ENCODE measurements at places on chromosomes 6 and 20. TPM values are rescaled to one million over a fixed set of nuclear protein-coding genes. Genes with fewer than 3 reads are reported as not detected.
A peak's percentile ranks its signal among the peaks of the same experiment; 100 is the strongest.

DNA sequence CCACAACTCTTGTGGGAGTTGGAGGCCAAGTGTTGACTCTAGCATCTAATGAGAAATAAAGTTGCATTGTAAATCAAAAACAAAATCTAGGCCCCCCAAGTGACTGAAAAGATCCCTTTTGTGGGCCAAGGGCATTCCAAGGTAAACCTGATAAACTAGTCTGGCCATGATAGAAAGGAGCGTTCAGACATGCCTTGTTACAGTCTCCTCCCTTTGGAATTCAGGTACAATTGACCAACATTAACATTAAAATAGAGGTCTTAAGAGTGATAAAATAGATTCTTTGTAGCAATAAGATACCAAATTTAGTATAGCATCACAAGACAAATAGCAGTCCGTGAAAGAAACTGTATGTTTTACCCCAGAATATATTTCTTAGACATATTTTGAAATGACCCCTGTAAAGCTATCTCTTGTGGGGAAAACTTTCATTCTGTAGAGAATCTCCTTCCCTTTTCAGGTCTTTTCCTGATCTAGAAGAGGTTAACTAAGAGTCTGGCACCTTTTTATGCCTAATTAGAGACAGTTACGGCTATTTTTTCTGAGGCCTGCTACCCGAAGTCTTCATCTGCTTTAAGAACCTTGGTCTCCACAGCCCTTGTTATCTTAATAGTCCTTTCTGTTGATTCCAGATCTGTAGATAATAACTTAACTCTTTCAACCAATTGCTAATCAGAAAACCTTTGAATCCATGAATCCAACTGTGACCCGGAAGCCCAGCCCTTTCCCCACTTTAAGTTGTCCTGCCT is 495.4 kb upstream of the MMS22L start:
- DNase-seq, result no peak

- DNase-seq, result no peak
These were observed 127.0 kb downstream of the PKHD1 start for GRCh38 chr6:51960419-51960818.

- DNase-seq, result no peak
These were observed 91.9 kb downstream of the RFPL4B start for GRCh38 chr6:112439010-112439409.

Gene SUMO4
- 0.18 TPM for polyA plus RNA-seq

Gene GPR6
- not detected for polyA plus RNA-seq

- DNase-seq, result peak; percentile 31
These were observed 10.0 kb downstream of the TRAM2 start for GRCh38 chr6:52566853-52567279.

DNA sequence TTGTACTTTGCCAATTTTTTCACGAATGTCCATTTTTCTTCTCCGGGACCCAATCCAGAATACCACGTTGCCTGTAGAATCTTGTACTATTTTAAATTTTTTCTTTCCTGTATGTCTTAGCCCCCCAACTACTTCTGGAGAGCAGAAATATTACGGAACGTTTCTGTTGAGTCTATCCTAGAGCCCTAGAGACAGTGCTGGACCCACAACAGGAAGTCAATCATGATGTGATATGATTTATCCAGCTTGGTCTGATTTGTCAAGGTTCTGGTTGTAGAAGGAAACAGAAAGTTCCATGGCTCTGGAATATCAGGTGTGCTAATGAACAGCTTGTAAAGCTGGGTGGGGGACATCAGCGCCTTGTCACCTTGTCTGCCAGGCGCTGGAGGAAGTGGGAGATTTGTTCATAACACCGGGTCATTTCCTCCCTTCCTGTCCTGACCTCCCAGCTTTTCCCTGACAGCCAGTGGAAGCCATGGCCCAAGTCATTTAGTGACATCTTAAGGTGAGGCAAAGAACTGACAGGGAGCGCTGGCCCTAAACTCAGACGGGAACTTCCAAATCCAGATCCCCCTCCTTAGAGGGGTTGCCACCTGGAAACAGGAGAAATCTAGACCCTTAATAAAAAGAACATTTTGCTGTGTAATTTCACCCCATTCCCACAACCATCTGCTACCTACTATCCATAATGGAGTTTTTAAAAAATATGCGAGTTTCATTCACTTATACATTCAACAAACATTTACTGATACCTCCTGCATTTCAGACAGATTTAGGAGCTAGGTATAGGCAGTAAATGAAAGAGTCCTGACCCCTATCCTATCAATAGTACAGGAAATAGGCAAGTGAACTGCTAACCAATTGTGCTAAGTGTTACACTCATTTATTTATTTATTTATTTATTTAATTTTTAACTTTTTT is 130.5 kb downstream of the ZFP64 start:
- no peak for DNase-seq

- no peak for DNase-seq
These were observed 391.0 kb upstream of the SOX4 start for GRCh38 chr6:21202521-21202920.

DNA sequence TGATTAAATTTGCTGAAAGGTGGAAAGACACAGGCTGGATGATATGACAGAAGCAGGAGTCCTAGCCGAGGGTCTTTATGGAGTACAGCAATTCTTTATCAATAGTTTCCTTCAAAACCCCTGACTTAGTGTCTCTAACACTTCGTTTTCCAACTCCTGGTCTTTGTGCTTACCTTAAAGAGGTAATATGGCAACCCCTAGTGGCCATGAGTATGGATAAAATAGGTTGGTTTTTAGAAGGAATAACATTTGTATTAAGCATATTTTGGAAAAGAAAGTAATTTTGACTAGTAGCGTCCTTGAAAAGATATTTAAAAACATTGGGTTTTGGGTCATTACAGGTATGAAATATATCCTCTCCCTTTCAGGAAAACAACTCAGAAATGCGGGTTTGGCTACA is 51.9 kb downstream of the VGLL2 start:
- no peak for DNase-seq
